Fibroblast of skin of abdomen (primary cell): ENCODE measurements at places on chromosomes 6 and 20.

DNA sequence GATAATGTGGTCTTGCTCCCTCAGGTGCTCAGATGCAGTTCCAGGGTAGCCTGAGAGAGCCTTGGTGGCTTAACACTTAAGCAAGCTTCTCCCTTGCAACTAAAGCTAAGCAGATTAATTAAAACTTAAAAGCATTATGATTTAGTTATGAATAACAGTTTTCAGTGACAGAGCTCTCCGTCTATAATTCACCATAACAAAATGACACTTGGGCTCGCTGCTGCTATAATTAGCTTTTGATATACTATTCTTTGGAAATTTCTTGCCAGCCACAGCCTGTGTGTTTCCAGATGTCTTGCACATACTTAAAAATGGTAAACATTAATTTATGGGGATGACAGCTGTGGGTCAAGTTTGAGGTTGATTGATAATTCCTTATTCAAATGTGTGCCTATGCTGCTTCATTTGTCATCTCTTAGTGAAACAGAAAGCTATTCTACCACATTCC is 380.5 kb downstream of the TFAP2B start:
- DNase-seq = no peak

GRCh38 chr6:11025921-11026635 is 18.0 kb downstream of the ELOVL2 start:
- no peak for DNase-seq

DNA sequence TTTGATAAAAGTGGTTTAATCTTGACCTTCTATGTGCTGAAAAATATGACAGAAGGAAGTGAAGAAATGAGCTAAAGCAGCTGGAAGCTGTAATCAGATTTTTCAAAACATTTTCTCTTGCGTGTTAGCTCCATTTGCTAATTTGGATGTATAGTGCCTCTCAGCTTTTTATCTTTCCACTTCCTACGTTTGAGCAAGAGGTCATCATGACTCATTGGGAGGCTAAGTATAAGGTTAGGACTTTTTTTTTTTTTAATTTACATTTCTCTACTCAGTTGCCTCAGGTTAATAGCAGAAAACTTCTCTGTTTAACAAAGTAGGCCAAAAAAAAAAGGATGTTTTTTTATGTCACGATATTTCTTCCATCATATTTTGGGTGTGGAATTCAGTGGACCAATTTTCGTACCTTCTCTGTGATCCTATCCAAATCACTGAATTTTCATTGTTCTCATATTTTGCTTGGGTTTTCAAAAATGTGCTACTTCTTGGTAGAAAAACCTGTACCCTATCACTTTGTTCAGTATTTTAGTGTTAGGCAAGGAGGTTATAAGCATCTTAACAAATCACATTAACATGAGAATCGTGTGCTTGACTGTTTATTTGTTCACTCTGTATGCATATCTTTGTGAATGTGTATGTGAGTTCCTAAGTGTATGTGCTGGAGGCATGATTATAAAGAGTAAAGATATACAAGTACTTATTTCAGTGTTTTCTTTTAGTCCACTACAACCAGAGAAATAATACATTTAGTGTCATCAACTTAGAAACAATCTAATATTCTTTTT is 1028.3 kb upstream of the EYS start:
- peak; percentile 8 for DNase-seq

- no peak for DNase-seq
Measured at GRCh38 chr20:32385541-32385940, 27.4 kb downstream of the ASXL1 start.

DNA sequence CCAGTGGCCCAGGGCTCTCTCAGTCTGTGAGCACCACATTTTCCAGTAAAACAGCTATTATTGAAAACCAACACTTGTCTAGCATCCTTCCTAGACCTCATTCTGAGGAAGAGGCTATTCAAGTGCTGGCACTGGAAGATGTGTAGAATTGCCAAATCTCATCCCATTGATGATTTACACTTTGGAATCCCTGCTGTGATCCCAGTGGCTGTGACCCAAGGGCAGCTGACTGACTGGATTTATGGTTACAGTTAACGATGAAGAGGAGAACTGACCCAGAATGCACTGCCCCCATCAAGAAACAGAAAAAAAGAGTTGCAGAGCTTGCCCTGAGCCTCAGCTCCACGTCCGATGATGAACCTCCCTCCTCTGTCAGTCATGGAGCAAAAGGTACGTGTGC is 2.4 kb downstream of the CMTR1 start:
- no peak for DNase-seq

GRCh38 chr6:142684371-142684770 is 260.6 kb downstream of the HIVEP2 start:
- no peak for DNase-seq

- no peak for DNase-seq
Measured at GRCh38 chr6:151443454-151443853, 8.5 kb downstream of the RMND1 start.

DNA sequence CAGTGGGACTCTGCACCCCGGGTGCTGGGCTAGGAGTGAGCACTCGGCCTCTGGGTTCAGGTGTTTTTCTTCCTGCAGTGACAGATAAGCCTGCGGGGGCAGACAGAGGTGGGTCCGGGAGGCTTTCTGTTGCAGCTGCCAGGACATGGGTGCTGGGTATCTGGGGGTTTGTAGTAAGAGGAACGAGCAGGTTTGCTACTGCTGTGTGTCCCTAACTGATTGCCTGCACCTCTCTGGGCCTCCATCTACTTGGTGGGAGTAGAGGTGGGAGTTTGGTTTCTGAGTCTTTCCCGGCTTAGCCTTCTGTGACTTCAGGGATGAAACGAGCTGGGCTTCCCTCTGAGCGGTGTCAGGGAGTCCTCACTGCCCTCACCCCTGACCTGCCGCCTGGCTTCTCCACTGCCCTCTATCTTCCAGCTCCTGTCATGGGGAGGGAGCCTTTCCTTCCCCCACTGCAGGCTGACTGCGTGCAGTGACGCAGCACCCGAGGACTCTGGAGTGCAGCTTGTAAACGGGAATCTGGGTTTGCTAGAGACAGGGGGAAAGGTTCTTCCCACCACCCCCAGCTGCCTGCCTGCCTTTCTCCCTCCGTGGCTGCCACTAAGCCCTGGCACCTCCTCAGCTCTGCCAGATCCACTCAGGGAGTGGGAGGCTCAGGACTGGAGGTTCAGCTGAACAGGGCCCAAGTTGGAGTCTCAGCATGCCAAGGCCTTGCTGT is 6.7 kb downstream of the DLGAP4 start:
- DNase-seq = no peak

- peak; percentile 15 for DNase-seq
Measured at GRCh38 chr6:155936551-155936950, 480.9 kb upstream of the NOX3 start.

DNA sequence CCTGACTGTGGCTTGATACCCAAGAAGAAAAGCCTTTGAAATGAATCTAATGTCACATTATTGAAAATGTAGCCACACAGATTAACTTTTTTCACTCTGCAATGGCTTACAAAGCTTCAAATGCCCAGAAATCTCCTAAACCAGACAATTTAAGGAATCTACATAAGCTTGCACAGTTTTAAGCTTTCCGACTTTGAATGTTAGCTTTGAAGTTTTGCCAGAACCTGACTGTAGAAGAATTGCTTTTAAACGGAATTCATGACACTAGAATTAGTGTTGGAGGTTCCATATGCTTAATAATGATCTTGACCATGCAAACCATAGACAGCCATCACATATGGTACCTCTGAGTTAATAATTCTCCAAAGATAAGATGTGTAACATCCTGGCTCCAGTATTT is 798.5 kb upstream of the EPHA7 start:
- DNase-seq = no peak

DNA sequence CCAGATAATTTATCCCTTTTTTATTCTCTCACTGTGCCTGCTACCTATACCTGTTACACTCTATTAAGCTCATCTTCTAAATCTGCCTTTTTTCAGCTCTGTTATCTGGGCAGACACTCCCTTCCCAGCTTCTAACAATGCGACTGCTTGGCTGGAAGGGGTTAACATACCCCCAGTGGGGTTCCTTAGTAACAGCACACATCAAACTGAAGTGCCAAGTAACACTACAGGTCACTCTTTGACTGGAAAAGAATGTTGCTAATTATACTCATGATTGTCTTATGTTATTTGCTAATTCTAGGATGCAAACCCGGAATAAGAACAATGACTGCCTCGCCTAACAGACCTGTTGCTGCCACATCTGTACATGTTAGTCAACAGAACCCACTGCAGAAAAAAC is 203.5 kb downstream of the EPM2A start:
- no peak for DNase-seq

- DNase-seq = no peak
Measured at GRCh38 chr6:16754876-16755275, 6.4 kb downstream of the ATXN1 start.

GRCh38 chr20:37502654-37503053 is 18.4 kb upstream of the NNAT start:
- no peak for DNase-seq

DNA sequence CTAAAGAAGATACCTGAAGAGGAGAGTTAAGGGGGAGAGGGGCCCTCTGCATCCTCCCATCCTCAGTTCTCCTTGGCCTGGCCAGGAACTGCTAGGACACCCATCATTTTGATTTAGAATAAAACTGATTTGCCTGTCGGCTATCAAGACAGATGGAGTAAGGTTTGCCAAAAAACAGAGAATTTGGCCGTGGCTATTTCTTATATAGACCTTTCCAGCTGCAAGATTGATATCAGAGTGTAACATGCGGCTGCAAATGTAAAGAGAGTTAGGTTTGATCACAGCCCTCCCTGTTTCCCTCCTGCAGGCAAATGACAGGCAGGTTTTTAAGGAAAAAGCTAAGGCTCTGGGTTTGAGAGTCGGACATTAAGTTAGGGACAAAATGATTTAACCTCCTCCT is 226.6 kb upstream of the TAB2 start:
- DNase-seq = no peak

- DNase-seq = no peak
Measured at GRCh38 chr20:52874241-52874640, 97.9 kb upstream of the TSHZ2 start.

GRCh38 chr20:43191946-43192863 is 2.5 kb upstream of the PTPRT start:
- no peak for DNase-seq

DNA sequence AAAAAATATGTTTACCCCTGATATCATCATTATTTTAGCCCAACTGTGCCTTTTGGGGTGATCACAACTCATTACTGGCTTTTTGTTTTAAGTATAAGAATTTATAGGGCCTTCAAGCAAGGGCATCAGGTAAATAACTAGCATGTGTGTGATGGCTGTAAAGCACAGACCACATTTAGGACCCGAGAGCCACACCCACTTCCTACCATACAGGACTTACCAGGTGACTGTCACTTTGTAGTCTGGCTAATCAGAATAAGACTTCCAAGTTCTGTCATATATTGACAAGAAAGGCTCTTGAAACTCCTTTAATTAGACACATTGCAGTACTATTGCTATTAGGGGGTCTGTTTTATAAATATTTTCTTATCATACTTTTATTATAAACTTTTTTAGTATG is 31.1 kb downstream of the TMEM242 start:
- no peak for DNase-seq

- no peak for DNase-seq
Measured at GRCh38 chr6:70700922-70701876, 33.5 kb downstream of the SMAP1 start.

DNA sequence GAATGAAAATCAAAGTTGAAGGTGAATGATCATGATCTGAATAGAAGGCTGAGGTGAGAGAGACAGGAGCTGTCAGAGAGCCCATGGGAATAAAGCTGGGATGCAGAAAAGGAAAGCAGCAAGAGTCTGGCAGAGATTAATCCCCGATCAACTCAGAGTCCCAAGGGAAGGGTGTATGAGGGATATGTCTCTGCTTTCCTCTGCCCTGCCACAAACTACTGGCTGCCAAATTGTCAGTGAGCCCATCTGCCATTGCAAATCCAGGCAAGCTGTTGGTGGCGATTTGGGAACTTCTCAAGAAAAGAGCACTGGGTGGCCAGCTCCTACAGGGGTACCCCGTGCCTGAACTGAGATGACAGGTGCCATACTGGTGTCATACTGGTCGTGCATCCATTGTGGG is 705.5 kb upstream of the MAN1A1 start:
- DNase-seq = no peak

- DNase-seq = no peak
Measured at GRCh38 chr6:87618531-87618930, 28.6 kb downstream of the ORC3 start.

DNA sequence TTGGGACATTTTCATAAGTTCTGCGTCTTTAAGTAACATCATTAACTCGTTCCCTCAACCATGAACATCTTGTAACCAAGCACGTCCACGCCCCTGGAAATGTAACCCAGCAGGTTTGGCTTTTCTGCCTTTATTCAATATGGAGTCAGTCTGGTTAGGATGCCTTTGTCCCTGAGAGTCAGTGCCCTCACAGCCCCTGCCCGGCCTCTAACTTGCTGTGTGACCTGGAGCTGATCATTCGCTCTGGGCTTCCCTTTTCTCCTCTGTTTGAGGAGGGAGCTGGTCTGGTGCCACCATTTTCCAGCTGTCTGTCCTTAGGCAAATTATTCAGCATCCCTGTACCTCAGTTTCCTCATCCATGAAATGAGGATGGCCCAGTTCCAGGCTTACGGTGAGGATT is 26.5 kb upstream of the ANGPT4 start:
- no peak for DNase-seq

DNA sequence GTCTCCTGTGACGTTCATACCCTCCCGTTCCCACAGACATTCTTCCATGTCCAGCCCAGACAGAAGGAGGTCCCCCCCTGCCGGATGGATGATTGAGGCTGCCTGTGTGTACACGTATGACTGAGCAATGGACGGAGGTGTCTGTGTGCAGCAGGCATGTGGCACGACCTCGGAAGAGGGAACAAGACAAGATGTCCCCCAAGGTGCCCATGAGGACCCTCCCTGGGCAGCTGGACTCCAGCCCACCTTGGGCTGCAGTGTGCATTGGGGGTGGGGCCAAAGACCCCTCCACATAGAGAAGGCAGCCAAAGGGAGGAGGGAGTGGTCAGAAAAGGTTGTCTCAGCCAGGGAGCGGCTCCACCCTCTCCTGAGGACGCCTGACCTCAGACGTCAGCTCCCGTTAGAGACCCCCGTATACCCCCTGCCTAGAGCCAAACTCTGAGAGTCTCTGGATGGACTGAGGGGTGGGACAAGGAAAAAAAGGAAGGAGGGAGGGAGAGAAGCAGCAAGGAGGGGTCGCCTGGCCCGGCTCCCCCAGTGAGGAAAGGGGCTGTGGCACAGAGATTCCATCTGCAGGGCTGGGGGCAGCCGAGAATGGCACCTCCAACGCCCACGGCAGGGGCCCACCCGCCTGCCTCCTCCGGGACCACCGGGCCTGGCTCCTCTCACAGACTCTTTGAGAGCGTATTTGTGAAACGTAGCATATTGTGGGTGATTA is 92.9 kb upstream of the BHLHE23 start:
- no peak for DNase-seq

- DNase-seq = no peak
Measured at GRCh38 chr6:70954750-70955149, 2.1 kb downstream of the B3GAT2 start.

- peak; percentile 26 for DNase-seq
Measured at GRCh38 chr6:82145926-82146452, 101.6 kb downstream of the IBTK start.

- DNase-seq = peak; percentile 45
Measured at GRCh38 chr20:59392736-59393135, 92.3 kb downstream of the EDN3 start.

- DNase-seq = no peak
Measured at GRCh38 chr6:52305411-52305810, 20.9 kb upstream of the MCM3 start.

GRCh38 chr6:30000156-30000791 is 57.9 kb downstream of the HLA-A start:
- DNase-seq = no peak

GRCh38 chr20:39698752-39699151 is 736.6 kb downstream of the DHX35 start:
- DNase-seq = no peak
